ENCODE measurements at places on chromosomes 2 and 18.
A peak's percentile ranks its signal among the peaks of the same experiment; 100 is the strongest.

GRCh38 chr2:85584857-85585780 is 888 bp downstream of the VAMP5 start:
- DNase-seq, result no peak

- no peak for DNase-seq
Measured at GRCh38 chr18:27136208-27136535, 48.9 kb downstream of the CHST9 start.

GRCh38 chr2:19786408-19787058 is 115.2 kb downstream of the TTC32 start:
- peak; percentile 57 for DNase-seq

DNA sequence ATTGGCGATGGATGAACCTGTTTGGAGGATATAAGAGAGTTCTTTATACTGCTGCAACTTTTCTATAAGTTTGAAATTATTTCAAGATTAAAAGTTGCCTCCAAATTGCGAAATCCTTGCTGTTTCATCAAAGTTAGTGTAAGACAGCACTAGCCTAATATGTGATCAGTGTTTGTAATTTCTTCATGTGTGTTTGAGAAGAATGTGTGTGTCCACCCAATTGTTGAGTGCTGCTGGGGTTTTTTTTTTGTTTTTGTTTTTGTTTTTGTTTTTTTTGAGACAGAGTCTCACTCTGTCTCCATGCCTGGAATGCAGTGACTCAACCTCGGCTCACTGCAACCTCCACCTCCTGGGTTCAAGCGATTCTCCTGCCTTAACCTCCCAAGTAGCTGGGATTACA is 33.4 kb downstream of the CDK15 start:
- no peak for DNase-seq

DNA sequence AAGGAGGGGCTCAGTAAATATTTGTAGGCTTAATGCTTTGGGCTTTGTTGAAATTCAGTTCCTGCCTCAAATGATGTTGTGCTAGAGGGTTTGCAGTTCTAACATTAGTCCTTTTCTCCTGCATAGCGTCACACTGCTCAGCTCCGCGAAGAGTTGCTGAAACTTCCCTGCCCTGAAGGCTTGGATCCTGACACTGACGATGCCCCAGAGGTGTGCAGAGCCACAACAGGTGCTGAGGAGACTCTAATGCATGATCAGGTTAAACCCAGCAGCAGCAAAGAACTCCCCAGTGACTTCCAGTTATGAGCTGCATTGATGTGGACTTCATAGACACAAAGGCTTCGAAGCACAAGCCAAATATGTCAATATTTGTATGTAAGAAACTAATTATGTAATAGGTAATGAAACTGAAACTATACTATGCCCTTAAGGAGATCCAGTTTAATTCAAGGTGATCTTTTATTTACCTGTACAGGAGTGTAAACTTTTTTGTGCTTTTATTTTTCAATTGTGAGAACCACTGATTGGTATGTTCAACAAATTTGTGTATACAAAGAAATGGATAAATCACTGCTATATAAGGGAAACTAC is 10.2 kb upstream of the TTC27 start:
- no peak for DNase-seq

GRCh38 chr2:734496-734895 is 57.3 kb upstream of the TMEM18 start:
- DNase-seq, result no peak

- DNase-seq, result no peak
Measured at GRCh38 chr2:10239561-10239967, 63.1 kb upstream of the HPCAL1 start.

DNA sequence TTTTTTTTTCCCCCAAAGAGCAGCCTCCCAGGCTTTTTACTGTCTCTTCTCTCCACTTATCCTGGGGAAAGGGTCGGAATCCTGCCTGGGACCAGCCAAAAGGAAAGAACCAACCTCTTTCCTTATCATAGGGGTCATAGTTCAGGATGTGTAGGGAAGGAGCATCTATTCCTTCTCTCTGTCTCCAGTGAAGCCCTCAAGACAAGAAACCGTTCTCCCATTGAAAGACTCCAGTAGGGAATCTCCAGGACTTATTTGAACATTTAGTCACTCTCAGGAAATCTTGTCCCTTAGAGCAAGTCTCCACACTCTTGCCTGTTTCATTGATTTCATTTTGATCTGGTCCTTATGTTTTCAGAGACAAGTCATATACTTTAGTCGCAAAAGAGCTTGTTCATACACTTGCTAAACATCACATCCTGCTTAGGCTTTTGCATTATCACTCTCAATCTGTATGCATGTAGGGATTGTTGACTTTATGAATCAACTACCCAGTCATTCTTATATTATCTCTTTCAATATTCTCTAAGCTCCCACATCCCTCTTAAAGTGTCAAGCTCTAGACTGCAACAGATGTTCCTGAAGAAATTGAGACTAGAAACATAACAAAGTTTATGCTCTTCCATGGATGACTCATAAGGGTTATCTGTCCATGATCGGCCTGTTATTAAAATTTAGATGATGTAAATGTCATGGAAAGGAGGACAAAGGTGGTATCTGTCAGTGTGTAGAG is 116.2 kb upstream of the ST6GAL2 start:
- DNase-seq, result peak; percentile 59

- DNase-seq, result no peak
Measured at GRCh38 chr2:237143676-237144440, 58.2 kb downstream of the COPS8 start.

DNA sequence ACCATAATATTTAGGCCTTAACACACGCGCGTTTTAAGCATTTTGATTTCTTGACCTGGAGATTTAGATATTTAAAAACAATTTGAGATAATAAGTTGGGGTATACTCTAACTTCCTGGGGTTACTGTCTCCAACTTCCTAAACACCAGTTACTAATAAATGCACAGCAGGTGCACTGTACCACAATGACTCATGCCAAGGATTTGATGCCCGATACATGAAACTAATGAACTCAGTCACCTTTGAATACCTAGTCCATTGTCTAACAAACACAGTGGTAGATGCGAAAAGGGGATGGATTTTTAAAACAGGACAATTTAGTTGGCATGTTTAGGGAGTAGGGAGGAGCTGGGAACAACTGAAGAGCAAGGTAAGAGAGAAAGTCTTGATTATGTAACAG is 21.2 kb downstream of the CABYR start:
- no peak for DNase-seq

GRCh38 chr2:28544405-28544921 is 48.6 kb downstream of the PLB1 start:
- DNase-seq, result no peak

DNA sequence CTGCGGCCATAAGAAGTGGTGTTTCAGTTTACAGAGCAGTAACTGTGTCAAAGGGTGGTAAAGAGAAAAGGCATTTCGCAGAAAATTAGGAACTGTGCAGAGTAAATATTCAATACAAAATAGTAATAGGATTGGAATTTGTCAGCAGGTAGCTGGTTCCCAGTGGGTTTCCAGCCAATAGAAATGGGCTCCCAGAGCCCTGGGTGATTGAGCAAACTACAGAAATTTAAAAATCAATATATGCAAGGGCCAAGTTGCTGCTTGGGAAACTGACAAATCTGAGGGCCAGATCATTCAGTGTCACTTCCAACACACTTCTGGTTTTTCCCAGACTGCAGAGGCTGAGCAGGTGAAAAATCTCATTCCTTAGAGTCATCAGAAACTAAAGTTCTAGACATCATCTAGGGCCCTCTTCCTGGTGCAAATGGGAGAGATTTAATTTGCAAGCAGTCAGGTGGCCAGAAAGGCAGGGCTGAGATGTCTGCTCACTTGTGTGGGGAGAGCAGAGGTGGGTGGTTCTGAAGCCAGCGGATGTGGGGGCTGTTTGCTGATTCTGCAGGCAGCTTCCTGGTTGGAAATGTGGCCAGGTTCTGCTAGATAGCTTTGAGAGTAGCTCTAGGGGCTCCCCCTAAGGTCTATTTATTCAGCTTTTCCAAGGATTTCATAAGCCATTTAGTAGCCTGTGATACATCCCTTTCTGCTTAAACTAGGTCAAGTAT is 182.4 kb downstream of the NCK2 start:
- DNase-seq, result no peak

GRCh38 chr2:68272246-68272994 is 20.1 kb upstream of the PPP3R1 start:
- no peak for DNase-seq

- DNase-seq, result peak; percentile 1
Measured at GRCh38 chr2:148096012-148096411, 75.1 kb downstream of the MBD5 start.

- DNase-seq, result no peak
Measured at GRCh38 chr2:218093879-218094278, 24.8 kb downstream of the RUFY4 start.

GRCh38 chr2:204110338-204110741 is 173.8 kb downstream of the ICOS start:
- no peak for DNase-seq

GRCh38 chr18:44579745-44580144 is 100.9 kb upstream of the SETBP1 start:
- no peak for DNase-seq

- DNase-seq, result no peak
Measured at GRCh38 chr18:48815581-48816324, 135.0 kb downstream of the SMAD7 start.

DNA sequence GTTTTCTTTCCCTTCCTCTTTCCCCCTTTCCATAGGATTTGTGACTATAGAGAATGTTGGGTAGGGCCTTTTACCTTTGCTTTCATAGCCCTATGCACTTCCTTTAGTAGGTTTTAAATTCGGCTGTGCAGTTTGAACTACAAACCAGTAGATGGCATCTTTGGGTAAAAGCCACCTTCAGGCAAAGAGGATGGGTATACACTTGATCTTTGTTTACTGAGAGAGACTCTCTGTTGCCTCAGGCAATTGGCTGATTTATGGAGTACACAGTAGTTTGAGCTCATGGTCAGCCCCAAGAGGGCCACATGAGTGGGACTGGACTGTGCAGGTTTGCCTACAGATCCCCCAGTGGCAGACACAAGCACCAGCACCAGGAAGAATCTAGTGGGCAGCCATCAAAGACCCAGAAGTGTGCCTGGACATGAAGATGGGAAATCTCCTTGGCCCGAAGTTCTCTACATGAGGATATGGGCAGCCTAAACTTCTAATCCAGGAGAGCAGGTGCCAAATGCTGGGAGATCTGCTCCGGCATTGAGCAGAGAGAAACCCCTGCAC is 1304.3 kb upstream of the DDX18 start:
- DNase-seq, result no peak

DNA sequence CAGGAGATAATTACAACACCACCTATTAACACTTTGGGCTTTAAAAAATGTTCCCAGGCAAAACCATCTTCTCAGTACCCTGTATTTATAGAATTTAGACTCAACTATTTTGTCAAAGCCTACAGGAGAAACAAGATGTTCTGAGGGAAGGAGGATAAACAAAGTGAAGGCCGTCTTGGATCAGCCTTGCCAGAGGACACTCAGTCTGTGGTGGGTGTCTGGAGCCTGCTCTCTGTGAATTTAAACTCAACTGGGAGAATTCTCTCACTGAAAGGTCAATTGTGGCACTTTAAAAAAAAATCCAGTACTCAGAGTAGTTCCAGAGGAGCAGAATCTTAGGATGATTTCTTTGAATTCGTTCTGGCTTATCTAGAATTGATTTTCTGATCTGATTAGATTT is 28.4 kb upstream of the SLC1A4 start:
- no peak for DNase-seq

- DNase-seq, result no peak
Measured at GRCh38 chr2:23620841-23621341, 235.9 kb downstream of the KLHL29 start.

- DNase-seq, result no peak
Measured at GRCh38 chr2:190511104-190511503, 23.4 kb downstream of the NEMP2 start.

GRCh38 chr2:122003196-122003940 is 247.9 kb downstream of the TSN start:
- no peak for DNase-seq

DNA sequence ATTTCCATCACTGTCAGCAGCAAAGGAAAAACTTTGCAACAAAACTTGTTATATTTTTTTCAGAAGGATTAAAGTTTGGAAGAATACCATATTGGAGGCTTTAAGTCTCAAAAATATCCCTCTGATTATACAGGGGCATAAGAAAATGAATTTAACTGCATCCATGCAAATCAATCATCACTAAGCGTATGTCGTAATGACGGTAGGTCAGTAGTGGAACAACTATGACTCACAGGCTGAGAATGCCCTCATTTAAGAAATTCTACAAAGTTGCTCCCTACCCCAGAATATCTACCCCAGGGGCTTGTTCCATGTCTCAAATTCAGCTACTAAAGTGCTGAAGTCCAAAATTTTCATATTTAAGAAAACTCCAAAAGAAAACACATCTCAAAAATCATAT is 12.5 kb upstream of the NAB1 start:
- DNase-seq, result no peak

DNA sequence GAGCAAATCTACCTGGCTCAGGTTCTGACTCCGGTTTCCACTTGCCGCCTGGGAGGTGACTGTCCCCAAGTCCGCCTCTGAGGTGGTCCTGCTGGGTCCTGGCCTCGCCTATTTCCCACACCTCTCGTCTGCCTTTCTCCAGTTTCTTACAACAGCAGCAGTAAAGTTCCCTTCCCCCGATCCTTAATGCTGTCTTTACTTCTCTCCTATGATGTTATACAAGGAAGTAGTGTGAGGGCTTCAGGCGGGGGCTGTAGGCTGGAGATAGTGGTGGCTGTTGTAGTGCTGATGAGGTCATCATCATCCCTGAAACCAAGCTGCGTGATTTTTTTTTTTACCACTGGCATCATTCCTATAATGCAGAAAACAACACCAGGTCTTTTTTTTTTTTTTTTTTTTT is 18.9 kb downstream of the TGIF1 start:
- DNase-seq, result no peak

DNA sequence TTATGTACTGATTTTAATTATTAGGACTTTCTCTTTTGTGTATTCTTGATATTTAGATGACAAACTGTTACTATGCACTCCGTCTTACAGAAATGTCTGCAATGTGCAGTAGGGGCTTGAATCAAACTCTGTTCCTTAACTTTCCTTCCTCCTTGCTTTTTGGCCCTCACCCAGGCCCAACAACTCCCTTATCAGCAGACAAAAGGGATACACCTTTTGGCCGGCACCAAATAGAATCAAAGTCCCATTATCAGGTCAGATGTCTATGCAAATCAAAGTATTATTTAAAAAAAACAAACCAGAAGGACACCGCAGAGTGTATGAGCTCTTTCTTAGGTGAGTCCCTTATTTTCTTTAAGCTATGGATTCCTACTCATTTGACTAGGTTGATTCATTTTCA is 116.3 kb upstream of the SERPINE2 start:
- DNase-seq, result no peak

- DNase-seq, result no peak
Measured at GRCh38 chr2:16666449-16666801, 791 bp upstream of the CYRIA start.

DNA sequence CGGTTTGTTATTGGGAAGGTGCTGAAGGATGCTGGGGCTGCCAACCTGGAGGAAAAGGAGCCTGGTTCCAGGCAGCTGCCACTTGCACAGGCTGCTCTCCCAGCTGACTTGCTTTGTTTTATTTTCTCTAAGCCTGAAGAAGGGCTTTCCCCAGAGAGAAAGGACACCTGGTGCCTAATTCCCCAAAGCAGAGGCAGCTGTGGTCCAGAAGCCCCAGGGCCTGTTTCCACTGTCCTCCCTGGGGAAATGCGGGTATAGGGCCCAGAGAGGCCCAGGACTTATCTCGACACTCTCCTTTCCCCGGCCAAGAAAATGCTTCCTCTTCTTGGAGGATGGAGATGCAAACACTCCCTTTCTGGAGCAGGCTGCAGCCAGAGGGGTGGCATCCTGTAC is 30.1 kb downstream of the INO80C start:
- no peak for DNase-seq

All from AG09309 (cell line).